Stimulated activated CD4-positive, alpha-beta T cell treated with anti-CD3 and anti-CD28 coated beads, TNF-alpha, amount 100 ng/mL, for 1 hour (primary cell): ENCODE measurements at places on chromosomes 6 and 20.

DNA sequence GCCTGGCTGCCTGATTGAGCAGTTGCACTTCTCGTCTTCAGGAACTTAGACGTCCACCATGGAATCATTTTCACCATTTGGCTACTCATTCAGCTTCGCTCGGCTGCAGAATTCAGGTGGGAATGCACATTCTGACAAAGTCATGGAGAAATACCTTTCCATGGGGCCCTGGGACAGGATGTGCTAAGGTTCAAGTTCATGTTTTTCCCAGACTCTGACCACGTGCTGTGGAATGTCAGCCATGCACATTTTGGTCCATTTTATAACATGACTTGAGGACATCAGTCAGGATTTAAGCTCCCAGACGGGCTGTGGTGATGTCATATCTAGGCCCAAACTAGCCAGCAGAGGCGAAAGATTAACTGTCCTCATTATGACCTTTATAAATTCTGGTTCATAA lies 205.3 kb downstream of the TBXT start:
- no peak for DNase-seq

- DNase-seq: no peak
Measured at GRCh38 chr6:78438135-78438534, 429.2 kb upstream of the IRAK1BP1 start.

DNA sequence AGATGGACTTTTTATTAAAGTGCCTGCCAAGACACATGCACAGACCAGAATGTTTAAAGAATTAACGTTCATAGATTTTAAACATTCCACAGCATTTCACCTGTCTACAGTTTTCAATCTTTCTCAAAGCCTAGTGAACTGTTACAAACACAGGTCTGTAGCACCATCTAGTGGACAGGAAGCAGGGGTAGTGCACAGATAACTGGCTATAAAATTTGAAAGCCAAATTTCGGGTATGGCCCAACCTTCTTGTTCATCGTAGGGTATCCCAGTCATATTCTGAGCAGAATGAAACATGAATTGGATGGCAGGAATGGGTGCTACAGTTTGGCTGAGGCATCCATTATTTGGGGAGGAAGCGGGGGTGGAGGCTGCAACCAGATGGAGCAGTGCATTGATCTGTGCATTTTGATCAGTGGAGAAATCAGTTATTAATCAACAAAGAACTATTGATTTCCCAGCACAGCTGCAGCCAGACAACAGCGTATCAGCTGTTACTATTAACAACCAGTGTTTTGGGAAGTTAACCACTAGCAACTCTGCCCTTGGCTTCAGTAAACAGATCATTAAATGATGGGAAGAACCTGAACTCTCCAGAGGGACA lies 56.1 kb upstream of the B3GAT2 start:
- DNase-seq: no peak

DNA sequence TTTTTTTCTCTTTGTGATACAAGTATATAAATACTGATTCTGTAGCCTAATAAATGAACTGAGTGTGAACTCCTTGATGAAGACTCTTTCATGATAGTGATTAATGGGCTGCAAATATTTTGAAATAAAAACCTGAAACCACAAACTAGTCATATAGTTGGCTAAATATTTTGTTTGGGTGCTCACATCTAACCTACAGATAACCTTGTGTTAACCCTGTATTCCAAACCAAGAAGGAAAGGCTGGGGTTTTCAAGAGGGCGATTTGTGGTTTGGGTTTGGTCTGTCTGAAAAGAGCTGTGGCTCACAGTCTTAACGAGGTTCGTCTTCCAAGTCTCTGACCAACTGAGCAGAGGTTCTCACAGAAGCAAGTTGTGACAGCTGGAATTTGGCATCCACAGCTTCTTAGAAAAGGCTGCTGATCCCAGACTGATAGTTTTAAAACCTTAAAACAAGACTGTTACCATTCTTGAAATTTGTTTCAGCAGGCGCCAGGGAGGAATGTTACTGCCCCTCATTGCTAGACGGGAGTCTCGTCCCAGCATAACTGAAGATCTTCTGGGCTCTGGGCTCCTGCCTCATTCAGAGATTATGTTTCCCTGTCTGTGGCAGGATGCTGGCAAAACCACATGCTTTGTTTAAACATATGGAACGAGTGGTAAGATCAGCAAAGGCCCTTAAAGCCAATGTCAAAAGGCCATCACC lies 736.4 kb upstream of the MARCKS start:
- no peak for DNase-seq

GRCh38 chr6:29976588-29977424 lies 34.5 kb downstream of the HLA-A start:
- DNase-seq: no peak

GRCh38 chr20:44517454-44517853 lies 4.4 kb downstream of the SERINC3 start:
- DNase-seq: no peak

DNA sequence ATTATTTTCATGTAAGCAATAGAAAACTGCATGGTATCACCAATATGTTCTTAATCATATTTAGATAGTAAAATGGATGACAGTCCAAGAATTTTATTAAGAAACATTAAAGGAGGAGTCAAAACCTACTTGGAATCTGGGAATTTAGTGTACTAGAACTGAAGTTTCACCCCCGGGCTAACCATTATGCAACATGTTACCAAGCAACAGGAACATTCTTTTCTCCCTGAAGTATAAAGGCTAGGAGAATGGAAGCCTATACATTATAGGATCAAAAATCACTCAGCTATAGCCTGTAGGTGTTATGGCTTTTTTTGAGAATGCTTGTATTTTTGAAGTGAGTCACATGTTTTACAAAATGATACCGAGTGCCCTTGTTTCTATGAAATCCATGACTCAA lies 538.3 kb downstream of the GRIK2 start:
- no peak for DNase-seq

DNA sequence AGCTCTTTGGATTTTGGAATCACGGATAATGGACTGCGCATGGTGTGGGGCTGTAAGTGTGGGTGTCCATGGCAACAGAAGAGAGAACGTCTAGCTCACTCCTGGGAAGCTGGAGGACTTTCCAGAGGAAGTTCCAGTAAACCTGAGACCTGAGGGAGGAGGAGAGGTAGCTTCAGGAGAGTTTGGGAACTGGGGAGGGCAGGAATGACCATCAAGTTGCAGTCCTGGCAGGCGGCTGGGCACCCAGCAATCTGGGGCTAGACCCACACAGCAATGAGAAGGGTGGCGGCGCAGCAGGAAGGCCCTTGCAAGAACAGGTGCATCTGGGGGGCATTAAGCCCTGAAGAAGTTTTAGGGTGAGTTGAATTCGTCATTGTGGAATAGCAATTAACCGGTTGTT lies 95.9 kb downstream of the FOXC1 start:
- DNase-seq: no peak
